Aorta (tissue), 5 donors: ENCODE measurements at places on chromosomes 7 and 10. TPM values are rescaled to one million over a fixed set of nuclear protein-coding genes. Genes with fewer than 3 reads are reported as not detected.

The FAM25A gene
- not detected for polyA plus RNA-seq

The SPRN gene
- not detected for polyA plus RNA-seq

The BTBD16 gene
- polyA plus RNA-seq = 2.3 TPM

The ZNF467 gene
- 2.1 TPM for polyA plus RNA-seq

The C10orf105 gene
- polyA plus RNA-seq = not detected

The PRF1 gene
- polyA plus RNA-seq = 1.3 TPM

The WNT2 gene
- not detected for polyA plus RNA-seq

The SFXN4 gene
- polyA plus RNA-seq = 20.7 TPM

The SYCE1 gene
- polyA plus RNA-seq = 1.1 TPM

The MYPN gene
- not detected for polyA plus RNA-seq

The CLCN1 gene
- polyA plus RNA-seq = not detected

The DLX5 gene
- polyA plus RNA-seq = not detected

The ACTA2 gene
- 3,163 TPM for polyA plus RNA-seq

The OR2A42 gene
- polyA plus RNA-seq = 0.50 TPM

The SFMBT2 gene
- 1.1 TPM for polyA plus RNA-seq

The EZH2 gene
- polyA plus RNA-seq = 1.3 TPM

The HTRA1 gene
- polyA plus RNA-seq = 324 TPM
